ENCODE measurements at places on chromosomes 11 and 22. TPM values are rescaled to one million over a fixed set of nuclear protein-coding genes. Genes with fewer than 3 reads are reported as not detected.

SNX32 gene
- total RNA-seq: 0.32 TPM

SMIM35 gene
- not detected for total RNA-seq

DNAJB7 gene
- total RNA-seq: not detected

OR51B5 gene
- not detected for total RNA-seq

CNTF gene
- total RNA-seq: 1.3 TPM

ARHGAP8 gene
- not detected for total RNA-seq

OR2AG2 gene
- total RNA-seq: not detected

All from cardiac atrium fibroblast (primary cell).